ENCODE measurements at places on chromosomes 7 and 10.

- no peak for DNase-seq
Observed at GRCh38 chr10:48254750-48255512, 19.6 kb downstream of the FRMPD2 start.

DNA sequence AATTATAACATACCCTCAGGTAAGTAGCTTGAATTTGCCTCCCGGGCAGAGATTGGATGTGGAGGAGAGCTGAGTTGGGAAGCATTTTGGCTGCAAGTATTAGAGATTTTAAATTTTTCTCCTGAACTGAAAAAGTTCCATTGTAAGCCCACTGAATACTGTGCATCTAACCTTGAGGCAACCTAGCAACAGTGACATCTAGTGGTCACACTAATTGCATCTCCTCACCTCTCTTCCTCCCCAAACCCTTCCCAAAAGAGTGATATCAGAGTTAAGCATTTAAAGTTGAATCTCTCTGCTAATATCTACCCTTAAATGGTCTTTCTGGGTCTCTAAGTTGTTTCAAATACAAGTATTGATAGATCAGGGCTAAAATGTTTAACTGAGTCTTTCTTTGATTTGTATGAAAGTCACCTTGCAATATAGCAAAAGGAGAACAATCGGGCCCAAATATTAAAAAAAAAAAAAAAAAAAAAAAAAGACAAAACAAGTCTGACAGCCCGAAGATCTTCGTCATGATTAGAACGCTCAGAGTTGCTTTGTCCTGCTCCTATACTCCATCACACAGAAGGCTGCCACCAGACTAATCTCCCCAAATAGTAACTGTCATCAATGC lies 40.4 kb upstream of the DLX5 start:
- DNase-seq = no peak

- DNase-seq = no peak
Observed at GRCh38 chr10:122368502-122369254, 5.8 kb upstream of the PLEKHA1 start.

DNA sequence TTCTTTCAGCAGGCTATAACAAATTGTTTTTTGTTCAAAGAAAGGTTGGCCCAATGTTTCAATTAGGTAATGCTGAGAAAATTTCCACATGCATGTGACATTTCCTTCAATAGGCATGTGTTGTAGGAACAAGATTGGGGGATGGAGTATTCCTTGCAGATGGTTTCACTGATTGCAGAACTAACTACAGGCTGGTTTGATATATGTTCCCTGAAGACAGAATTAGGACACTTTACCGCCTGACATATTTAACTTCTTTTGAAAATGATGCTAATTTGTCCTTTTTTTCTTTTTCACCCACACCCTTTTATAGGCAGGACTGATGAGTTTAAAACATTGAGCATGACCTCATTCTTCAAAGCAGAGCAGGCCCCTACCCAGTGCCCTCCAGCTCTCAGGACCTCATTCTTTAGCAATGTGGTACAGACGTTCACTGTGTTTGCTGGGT lies 163.3 kb downstream of the CPED1 start:
- no peak for DNase-seq

DNA sequence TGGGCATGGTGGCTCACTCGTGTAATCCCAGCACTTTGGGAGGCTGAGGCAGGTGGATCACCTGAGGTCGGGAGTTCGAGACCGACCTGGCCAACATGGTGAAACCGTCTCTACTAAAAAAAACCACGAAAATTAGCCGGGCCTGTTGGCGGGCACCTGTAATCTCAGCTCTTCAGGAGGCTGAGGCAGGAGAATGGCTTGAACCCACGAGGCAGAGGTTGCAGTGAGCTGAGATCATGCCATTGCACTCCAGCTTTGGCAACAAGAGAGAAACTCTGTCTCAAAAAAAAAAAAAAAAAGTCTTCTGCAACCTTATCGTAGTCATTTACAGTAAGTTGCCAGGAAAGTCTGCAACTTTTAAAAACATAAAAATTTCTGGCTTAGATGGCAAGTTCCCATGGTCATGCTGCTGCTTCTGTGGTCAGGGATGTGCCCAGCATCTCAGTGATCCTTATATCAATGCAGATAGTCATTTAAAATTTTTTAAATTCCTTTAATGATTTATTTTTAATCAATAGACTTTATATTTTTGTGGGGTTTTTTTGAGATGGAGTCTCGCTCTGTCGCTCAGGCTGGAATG lies 15.6 kb downstream of the SUFU start:
- no peak for DNase-seq

GRCh38 chr7:134818613-134819345 lies 39.3 kb downstream of the CALD1 start:
- no peak for DNase-seq

DNA sequence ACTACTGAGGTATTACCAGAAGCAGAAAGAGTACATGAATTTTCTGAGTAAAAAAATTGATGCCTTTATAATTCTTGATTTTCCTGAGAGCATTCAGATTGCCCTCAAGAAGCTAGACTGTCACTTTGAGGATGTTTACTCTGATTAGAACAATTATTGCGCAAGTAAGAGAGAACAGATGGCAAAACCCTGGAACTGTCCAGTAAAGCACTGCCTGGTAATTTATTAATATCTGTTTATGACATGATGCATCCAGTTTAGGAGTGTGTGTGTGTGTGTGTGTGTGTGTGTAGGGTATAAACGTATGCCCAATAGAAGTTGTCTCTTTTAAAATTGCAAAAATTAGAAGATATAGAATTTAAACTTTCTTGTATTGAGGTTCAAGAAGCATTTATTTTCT lies 379.7 kb downstream of the PHTF2 start:
- no peak for DNase-seq

DNA sequence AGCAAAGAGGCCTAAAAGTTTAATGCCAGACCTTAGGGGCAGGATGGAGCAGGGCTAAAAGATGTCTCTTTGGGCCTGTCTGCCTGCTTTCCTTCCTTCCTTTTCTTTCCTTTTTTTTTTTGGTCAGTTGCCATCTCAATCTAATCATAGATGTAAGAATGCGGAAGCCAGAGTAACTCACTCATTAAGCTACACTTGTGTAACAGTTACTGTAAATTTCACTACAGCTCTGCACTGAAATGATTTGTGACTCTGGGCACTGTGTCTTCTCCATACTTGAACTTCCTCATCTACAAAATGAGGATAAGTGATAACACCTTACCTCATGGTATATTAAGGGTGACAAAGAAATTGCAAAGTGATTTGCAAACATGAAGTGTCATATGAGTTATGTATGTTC lies 75.5 kb upstream of the AGK start:
- DNase-seq = no peak

DNA sequence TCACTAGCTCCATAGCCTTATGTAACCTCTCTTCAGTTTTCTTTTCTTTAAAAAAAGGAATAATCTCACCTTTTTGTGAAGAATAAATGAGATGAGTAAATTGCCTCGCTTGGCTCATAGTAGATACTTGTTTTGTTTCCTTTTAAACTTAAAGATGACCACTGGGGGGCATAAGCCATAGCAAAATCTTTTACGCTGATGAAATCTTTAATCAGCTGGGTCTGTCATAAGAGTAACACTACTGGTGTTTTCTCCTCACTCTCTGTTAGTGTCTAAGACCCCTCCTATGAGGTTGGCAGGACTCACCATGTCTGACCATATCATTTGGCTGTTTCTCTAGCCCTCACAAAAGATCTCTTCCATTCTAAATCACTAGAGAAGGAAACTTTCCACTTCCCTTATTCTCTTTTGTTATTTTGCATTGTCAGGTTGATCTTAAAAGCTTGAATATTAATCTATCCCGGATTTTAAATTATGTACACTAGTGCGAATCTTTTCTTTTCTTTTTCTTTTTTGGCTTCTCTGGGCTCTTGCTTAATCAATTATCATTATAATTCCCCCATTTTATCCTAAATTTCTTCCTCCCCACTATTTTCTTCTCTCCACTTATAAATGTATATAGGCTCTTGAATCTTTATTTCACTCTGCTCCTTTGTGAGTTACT lies 12.5 kb downstream of the STAG3 start:
- DNase-seq = no peak

DNA sequence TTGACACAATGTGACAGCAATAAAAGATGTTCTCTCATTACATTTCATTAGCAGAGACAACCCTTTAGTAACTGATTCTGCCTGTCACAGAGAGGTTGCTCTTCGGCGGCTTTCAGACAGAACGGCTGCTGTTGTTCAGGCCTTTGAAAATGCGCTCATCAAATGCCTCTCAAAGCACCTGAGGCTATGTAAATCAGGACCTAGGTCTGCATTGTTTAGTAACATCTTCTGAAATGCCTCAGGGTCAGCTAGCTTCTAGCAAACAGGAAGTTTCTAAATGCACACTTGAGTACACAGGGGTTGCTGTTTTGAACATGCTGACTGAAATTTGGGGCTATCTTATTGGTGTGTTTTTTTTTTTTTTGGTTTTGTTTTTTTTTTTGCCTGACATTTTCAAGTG lies 143.3 kb upstream of the DKK1 start:
- no peak for DNase-seq

GRCh38 chr7:140639366-140640053 lies 1.1 kb downstream of the DENND2A start:
- DNase-seq = no peak

GRCh38 chr10:11444531-11445228 lies 166.8 kb downstream of the USP6NL start:
- peak; percentile 22 for DNase-seq

DNA sequence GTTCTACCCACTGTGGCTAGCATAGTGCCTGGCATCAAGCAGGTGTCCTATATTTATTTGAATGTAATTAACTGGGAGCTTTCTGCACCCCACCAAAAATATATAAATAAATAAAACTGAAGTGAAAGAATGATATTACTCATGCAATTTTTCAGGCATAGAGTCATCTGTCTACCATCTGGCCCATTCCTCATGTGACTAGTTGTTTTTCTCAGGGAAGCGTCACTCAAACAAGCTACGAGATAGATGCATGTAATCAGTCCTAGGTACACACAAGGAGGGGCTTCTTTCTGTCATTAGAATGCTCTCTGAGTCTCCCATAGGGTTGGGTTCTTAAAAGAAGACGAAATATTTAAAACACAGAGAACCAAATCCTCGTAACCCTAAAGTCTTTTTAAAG lies 255.5 kb upstream of the KMT2E start:
- DNase-seq = no peak

DNA sequence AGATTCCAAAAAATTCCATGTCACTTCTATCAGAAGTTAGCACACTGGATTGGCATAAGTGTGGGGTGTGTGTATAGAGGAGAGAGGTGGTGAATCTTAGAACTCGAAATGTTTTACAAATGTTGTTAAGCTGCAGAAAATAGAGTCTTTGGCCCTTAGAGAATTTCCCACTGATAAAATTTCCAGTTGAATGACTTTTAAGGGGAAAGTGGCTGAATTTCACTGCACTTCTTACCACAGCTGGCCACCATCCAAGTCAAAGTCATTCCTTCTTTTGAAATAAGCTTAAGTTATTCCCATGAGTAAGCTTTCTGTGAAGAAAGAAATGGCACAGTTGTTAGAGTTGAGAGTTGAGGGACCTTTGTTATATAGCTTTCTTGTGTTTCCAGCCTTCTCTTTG lies 13.9 kb downstream of the VCL start:
- no peak for DNase-seq

DNA sequence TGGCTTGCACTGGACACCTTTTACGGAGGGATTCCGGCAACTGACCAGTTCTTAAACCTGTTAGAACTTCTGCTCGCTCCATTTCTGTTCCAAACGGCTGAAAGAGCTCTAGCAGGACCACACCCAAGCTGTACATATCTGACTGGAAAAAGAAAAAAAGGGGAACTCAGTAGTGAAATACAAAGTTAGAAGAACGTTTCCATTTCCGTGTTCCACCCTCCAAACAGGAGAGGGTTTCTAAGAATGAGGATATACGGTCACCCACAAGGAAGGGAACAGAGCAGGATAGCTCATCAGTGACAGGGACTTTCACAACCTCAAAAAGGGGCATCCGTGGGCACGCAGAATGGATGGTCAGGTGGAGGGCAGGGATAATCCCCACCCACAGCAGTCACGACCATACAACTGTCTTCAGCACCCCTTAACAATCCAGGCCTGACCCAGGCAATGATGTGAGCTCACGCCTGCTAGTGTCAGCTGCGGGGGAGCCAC lies 4.3 kb upstream of the ANKRD61 start:
- no peak for DNase-seq

GRCh38 chr7:84637568-84638338 lies 443.2 kb upstream of the SEMA3A start:
- no peak for DNase-seq

GRCh38 chr7:11458736-11459483 lies 373.1 kb downstream of the THSD7A start:
- no peak for DNase-seq

- DNase-seq = no peak
Observed at GRCh38 chr10:86316990-86317389, 49.6 kb downstream of the GRID1 start.

DNA sequence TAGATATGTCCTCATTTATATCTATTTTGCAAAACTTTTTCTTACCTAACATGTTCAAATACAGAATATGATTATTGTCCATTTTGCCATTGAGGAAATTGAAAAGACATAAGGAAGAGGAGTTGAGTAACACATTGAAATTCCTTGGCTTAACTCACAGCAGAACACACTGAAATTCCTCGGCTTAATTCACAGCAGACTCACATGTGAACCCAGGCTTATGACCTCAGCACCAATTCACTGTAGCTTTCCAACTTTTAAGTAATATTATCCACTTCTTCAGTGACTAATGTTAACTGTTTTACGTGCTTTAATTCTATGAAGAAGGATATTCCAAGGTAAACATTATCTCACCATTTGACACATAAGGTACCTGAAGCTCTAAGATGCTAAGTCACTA lies 597.5 kb upstream of the PFKP start:
- no peak for DNase-seq

DNA sequence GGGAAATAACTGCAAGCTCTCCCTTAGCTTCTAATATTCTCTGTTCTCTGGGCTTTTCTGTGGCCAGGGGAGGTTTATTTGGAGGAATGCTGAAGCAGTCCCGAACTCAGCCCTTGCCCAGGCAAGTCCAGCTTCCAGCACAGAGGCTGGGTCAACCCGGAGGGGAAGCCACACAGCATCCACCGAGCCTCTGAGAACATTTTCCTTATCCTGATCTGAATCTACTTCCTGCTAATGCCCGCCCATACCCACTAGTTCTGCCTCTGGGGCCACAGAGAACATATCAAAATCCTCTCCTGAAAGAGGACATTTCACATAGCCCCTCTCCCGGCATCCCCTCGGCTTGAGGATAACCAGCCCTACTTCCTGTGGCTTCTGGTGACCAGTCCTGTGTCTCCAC lies 31.1 kb downstream of the SH3PXD2A start:
- no peak for DNase-seq

- no peak for DNase-seq
Observed at GRCh38 chr7:12481722-12482121, 78.1 kb upstream of the VWDE start.

- DNase-seq = no peak
Observed at GRCh38 chr7:66583490-66584110, 45.1 kb upstream of the KCTD7 start.

GRCh38 chr10:75544386-75544785 lies 113.0 kb downstream of the LRMDA start:
- DNase-seq = no peak

DNA sequence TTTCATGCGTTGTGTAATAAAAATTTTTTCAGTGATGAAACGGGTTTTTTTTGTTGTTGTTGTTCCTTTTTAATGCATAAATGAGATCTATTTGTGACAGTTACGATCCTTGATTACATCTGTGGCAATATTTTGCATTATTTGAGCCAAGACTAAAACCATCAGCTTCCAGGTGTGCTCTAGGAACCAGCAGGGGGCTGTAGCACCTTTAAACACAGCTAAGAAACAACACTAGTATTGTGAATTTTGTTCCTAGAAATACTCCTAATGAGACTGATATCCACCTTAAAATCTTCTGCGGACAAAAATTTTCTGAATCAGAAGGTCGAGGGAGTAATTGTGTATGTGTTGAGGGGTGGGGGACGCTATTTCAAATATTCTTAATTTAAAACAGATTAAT lies 52.6 kb downstream of the FGFBP3 start:
- no peak for DNase-seq

Data from liver (tissue), 10 donors.